Urinary bladder (tissue), 4 donors: ENCODE measurements at places on chromosomes 5 and 9. TPM values are rescaled to one million over a fixed set of nuclear protein-coding genes. Genes with fewer than 3 reads are reported as not detected.

DNA sequence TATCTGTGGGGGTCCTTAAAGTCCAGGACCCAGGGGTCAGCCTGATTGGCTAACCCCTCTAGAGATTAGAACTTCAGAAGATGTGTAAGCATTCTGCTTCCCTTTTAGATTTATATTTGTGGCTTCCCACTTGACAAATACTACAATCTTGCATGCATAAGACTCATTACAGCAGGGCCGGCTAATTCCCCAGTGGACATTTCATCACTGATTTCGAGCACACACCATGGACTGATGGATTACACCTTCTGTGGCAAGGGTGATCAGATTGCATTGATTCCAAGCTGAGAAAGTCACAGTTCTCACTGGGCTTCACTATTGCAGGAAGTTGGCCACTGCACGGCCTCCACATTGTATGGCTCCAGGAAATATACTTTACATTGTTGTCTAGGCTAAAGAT, 65.8 kb upstream of the DAPK1 start:
- no peak for DNase-seq

OGN gene
- total RNA-seq, result 822 TPM

RGS3 gene
- 52.4 TPM for total RNA-seq

BSPRY gene
- 1.2 TPM for total RNA-seq

IL33 gene
- total RNA-seq, result 123 TPM

DAPK1 gene
- 79.2 TPM for total RNA-seq
